ENCODE measurements at places on chromosomes 13 and 19.

- no peak for DNase-seq
These were observed 28.1 kb downstream of the ZNF787 start for GRCh38 chr19:56092685-56093631.

GRCh38 chr19:38185562-38185961, 38.5 kb downstream of the DPF1 start:
- DNase-seq: no peak

DNA sequence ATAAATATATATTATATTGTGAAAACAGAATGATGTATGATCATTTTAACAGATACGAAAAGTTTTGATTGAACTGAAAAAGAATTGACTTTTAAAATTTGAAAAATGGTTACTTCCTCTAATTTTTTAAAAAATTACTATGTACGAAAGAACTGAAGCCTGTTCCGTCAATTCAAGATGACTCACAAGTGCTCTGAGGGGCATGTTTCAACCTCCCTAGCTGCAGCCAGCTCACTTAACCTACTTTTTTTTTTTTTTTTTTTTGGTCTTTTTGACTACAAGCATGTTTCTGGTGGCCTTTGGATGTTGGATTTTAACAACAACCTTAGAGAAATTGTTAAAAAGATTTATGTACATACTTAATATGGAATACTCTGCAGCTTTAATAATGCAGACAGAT, 1139.3 kb downstream of the DIAPH3 start:
- DNase-seq: no peak

- no peak for DNase-seq
These were observed 11.4 kb upstream of the CRTC1 start for GRCh38 chr19:18672044-18672451.

GRCh38 chr13:66314911-66315310, 915.2 kb downstream of the PCDH9 start:
- DNase-seq: no peak

DNA sequence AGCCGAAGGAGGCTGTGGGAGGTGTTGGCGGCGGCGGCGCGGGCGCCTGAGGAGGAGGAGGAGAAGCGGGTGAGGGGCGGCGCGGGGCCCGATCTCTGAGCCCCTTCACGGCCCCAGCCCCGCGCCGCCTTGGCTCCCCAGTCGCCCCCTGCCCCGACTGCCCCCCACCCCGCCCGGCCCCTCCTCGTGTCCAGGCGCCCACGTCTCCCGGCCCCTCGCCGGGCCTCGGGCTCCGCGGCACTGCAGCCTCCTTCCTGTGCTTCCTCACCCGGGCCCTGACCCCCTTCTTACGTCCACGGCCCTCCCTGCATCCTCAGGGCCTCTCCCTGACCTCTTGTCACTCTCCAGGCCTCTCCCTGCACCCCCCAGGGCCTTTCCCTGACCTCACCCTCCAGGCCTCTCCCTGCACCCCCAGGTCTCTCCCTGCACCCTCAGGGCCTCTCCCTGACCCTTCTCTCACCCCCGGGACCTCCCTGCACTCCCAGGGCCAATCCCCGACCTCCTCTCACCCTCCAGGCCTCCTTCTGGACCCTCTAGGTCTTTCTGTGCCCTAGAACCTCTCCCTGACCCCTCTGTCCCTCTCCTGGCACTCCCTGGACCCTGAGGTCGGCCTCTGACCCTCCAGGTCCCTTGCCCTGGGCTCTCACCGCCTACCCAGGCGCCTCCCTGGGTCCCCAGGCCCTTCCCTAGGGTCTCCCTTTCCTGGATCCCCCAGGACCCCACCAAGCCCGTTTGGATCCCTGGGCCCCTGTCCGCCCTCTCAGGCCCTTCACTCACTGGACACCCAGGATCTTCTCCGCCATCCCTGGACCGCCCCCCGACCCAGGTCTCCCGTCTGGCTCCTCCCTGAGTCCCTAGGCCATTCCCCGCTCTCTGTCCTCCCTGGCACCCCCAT, 460 bp downstream of the KMT5C start:
- DNase-seq: no peak

DNA sequence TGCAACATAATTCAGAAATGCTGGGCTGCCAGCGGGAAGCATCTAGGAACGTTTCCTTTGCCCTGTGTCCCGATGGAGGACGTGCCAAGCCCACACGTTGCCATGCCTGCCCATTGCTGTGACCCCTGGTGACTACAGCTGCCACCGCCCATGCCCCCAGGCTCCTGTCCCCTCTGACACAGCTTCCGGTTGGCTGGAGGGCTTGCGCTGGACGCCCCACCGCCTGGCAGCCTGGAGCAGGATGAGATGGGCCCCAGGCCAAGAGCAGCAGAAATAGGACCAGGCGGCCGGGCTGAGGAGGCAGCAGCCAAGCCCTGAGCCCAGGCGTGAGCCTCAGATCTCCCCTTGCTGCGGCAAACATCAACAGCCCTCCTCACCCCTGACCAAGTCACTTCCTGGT, 125.9 kb downstream of the COL4A2 start:
- no peak for DNase-seq

DNA sequence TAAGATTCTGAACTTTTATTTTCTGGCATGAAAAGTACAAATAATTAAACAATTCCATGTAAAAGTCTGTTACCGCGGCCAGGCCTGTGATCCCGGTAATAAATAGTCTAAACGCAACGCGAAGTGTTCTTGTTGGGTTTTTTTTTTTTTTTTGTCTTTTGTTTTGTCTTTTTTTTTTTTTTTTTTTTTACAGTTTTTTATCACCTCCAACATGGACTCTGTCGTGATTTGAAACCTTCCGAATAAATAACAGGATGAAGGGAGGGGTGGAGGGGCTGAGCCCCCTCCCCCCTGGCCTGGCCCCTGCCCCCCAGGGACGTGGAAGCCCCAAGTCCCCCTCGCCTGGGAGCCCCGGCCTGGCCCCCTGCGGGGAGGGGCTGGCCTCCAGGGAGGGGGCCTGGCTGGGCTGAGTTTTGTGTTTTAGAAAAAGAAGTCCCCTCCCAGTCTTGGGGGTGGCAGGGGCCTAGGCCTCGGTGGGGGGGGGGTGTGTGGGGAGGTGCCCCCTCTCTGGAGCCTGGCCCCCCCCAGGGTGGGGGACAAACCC, 16.0 kb downstream of the PRKCSH start:
- no peak for DNase-seq

- no peak for DNase-seq
These were observed 76.9 kb downstream of the COL4A1 start for GRCh38 chr13:110229905-110230563.

GRCh38 chr13:84296401-84296800, 414.1 kb upstream of the SLITRK1 start:
- DNase-seq: no peak

DNA sequence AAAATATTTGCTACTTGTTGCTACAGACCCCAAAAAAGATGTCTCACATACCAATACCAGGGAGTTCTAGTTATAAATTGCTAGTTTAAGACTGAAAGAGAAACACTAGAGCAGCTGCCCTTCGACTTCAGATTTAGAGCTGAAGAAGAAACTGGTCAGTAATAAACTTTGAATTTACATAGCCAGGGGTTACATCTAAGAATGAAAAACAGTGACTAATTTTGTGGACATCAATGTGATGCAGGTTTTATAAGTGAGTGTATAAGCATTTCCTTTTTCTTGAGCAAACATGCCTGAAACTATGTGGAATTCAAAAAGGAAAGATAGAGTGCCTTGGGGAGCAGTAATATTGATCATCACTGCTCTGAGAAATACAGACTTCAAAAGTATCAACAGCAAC, 724.9 kb upstream of the MIR17HG start:
- DNase-seq: no peak

DNA sequence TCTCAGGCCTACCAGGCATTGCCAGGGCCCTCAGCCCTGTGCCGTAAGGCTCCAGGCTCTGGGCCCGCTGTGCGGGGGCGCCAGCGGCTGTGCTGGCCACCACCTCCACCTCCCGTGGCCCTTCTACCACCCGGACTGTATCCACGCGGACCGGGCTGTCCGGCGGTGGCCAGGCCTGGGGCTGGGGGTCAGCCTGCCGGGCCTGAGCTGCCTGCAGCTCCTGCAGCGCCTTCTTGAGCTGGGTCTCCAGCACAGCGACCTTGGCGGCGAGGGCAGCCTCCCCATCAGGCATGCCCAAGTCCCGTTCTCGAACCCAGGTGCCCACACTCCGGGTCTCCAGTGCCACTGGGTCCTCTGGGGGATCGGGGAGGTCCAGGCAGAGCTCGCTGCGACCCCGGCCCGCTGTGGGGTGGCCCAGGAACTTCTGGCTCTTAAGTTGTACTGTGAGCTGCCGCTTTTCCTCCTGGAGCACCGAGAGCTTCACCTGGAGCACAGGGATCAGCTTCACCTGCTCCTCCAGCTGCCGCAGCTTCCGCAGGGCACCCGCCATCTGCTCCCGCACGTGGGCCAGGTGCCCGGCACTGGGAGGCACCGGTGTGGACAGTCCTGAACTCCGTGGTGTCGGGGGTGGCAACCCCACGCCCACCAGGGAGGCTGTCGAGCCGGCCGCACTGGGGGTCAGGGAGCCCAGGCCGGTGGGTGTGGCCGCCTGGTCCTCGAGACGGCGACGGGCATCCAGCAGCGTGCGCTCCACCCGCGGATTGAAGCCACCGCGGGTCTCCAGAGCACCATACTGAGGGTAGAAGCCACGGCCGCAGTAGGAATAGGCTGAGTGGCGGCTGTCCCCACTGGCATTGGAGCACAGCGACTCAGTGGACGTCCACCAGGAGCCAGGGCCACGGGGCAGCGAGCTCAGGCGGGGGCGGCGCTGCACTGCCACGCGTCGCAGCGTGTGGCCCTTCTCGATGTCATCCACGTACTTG, 4.1 kb downstream of the KANK2 start:
- no peak for DNase-seq

GRCh38 chr19:17762505-17763229, 11.4 kb downstream of the FCHO1 start:
- no peak for DNase-seq

DNA sequence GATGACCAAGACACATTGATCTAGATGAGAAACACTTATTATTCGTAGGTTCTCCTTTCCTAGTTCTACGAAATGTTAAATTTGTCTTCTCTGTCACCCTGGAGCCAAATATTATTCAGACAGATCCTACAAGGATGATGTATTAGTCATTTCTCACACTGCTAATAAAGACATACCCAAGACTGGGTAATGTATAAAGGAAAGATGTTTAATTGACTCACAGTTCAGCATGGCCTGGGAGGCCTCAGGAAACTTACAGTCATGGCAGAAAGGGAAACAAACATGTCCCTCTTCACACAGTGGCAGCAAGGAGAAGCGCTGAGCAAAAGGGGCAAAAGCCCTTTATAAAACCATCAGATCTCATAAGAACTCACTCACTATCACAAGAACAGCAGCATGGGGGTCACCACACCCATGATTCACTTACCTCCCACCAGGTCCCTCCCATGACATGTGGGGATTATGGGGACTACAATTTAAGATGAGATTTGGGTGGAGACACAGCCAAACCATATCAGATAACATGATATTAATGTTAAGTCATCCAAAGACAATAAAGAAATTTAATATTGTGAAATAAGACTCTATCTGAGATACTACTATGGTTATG, 1248.8 kb upstream of the SLC10A2 start:
- DNase-seq: no peak

GRCh38 chr19:54684527-54684926, 21.7 kb downstream of the LILRB4 start:
- DNase-seq: no peak

GRCh38 chr19:49859682-49860335, 7.6 kb downstream of the PNKP start:
- DNase-seq: no peak

GRCh38 chr13:40194224-40194806, 472.1 kb downstream of the FOXO1 start:
- DNase-seq: no peak

GRCh38 chr13:48857576-48857975, 118.1 kb upstream of the FNDC3A start:
- DNase-seq: no peak

- no peak for DNase-seq
These were observed 1.3 kb upstream of the PCDH9 start for GRCh38 chr13:67231289-67232000.

GRCh38 chr13:29718694-29719093, 123.2 kb upstream of the SLC7A1 start:
- DNase-seq: no peak

All from activated CD8-positive, alpha-beta memory T cell treated with anti-CD3 and anti-CD28 coated beads for 48 hours (primary cell).